IMR-90 (cell line): ENCODE measurements at places on chromosomes 7 and 10.

DNA sequence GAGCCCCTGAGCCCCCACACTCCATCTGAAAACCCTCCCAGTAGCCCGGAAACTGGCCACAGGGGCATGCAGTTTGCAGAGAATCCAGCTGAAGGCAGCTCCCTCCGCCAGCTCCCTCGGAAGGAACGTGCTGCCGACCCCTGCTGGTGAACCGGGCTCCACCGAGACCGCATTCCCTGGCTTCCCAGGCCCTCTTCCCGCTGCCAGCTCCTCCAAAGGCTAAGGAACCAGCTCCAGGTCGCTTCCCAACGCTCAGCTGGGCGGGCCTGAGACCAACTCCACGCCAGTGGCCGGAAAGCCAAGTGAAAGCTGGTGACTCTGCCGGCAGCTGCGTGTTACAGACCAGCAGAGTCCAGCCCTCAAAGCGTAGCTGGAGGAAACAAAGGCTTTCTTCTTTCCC is 35.8 kb downstream of the GPER1 start:
- peak; percentile 79 for DNase-seq

DNA sequence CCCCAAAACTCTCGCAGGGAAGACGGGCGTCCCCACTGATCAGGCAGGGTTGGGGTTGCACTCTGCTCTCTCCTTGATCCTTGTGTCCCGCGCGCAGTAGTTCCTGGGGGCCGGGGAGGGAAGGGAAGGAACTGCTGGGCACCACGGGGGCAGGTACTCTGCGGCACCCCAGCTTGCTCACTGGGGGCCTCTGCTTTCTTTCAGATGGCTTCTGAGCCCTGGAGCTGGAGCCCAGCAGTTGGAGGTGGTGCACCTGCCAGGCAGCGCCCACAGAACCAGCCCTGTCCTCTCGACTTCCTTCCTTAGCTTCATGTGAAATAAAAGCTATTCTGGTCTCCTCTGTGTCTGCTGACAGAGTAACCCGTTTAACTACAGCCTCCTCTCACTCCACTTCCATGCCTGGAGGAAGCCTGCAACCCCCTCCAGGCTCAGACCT is 12.2 kb downstream of the PLAC9 start:
- no peak for DNase-seq

DNA sequence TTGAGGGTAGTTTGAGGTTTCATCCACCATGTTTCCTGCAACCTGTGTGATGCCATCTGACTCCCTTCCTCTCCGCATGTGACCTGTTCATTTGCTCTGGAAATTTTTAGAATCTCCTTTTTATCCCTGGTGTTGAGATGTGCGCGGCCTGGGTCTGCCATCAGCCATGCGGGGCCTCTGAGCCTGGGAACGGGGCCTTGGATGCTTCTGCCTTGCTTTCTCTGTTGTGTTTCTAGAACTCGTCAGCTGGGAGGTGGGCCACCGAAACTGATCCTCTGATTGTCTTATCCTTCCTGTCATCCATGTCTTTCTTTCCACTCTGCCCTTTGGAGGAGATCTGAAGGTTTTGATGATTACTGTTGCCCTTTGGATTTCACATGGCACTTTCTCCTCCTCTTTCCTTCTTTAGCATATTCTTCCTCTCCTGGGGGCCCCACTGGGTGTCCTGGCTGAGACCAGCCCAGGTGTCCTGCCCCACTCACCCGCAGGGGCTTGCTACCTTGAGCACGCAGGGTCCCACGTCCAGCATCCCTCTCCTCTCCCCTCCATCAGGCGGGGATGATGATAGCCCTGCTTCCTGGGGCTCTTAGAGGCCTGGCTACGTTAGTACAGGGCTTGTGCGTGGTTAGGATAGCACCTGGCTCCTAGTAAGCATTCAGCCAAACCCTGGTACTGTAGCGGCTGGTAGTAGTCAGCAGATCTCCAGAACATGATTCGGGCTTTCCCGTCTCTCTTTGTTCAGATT is 29.9 kb downstream of the PPP2R2D start:
- DNase-seq = no peak

GRCh38 chr10:124041675-124042445 is 51.5 kb downstream of the CHST15 start:
- no peak for DNase-seq

- no peak for DNase-seq
Observed at GRCh38 chr10:34176351-34176750, 638.7 kb downstream of the PARD3 start.

DNA sequence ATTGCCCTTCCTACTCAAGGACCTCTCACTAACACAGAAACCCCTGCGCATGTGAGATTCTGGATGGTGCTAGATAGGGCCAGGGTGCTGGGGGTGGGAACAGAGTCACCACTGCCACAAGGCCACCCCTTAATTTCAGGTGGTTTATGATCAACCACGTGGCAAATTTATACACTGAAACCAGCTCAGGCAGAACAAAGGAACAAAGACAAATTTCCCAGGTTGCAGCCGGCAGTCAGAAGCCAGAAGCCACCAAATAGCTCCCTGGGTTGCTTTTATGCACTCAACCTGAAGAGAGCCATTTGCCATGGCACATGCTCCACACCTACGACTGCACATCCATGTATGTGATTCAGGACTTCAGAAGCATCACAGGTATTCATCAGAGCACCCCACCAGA is 2.5 kb downstream of the VOPP1 start:
- no peak for DNase-seq

DNA sequence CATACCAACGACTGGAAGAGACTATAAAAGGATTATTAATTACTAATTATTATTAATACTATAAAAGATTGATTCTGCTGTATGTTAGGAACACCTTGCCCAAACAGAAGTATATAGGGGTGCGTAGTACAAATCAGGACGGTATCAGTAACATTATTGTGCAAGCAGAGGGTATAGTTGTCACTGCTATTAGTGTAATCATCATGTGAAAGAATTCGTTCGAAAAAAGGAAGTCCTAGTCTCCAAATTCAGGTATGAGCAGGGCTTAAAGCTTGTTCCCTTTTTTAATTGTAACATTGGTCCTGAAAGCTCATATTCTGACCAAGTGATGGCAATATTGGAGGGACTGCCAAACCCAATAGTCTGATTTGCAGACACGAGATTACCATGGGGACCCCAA is 81.8 kb downstream of the THSD7A start:
- DNase-seq = no peak

GRCh38 chr10:3528271-3528670 is 256.7 kb downstream of the KLF6 start:
- DNase-seq = no peak
